ENCODE measurements at places on chromosomes 4 and X.

- DNase-seq, result no peak
These were observed 10.1 kb downstream of the REELD1 start for GRCh38 chr4:146224326-146224966.

DNA sequence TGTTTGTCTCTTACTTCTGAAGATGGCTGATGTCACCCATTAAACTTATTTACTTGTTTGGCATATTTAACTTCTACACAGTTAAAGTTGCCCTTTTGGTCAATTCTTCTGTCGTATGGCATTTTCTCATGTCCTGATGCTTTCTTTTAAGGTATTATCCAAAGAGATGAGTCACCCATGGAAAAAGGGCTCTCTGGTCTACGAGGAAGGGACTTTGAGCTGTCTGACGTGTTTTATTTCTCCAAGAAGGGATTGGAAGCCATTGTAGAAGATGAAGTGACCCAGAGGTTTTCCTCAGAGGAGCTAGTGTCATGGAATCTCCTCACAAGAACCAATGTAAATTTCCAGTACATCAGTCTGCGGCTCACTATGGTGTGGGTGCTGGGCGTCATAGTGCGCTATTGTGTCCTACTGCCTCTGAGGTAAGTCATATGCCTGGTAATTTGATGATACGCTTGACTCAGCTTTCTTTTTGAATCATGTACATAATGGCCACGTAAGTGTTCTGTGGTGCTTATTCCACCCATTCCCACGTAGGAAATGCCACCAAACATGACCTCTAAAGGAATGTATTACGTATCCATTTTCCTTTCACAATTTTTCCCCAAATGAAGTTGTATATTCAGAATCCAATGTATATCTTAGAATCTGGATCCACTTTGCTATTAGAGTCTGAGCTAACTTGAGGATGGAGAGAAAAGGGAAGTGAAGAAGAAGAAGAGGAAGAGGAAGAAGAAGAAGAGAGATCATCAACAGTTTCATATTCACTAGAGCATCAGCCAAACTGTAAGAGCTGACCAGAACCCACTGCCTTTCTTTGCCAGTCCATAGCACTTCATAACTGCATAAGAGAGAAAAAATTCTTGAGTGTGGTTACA lies 45.7 kb downstream of the GPAT3 start:
- DNase-seq, result no peak

DNA sequence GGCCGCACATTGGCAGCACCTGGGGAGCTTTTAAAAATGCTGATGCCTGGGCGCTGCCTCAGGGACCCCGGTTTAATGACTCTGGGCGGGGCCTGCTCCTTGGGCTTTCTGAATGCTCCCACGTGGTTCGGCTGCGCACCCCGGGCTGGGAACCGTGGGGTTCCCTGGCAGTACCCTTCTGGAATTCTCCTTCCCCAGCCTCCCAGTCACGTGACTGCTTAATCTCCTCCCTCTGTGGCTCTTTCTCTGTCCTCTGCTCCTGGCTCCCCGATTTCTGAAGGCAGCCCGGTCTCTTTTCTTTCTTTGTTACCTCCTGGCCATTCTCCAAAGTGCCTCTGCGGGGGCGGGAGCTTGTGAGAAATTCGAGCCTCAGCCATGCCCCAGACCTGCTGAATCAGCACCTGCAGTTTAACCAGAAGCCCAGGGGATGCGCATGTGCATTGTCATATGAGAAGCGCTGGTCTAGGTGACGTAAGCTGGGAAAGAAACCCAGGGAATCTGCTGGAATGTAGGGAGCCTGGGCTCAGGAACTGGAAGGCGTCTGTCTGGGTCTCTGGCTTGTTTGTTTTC lies 16.6 kb downstream of the CLCN4 start:
- DNase-seq, result no peak

GRCh38 chrX:31563792-31564191 lies 492.0 kb upstream of the FTHL17 start:
- no peak for DNase-seq

GRCh38 chr4:6272863-6273660 lies 3.4 kb downstream of the WFS1 start:
- DNase-seq, result no peak

- no peak for DNase-seq
These were observed 21.3 kb upstream of the SFRP2 start for GRCh38 chr4:153809916-153810810.

- no peak for DNase-seq
These were observed 207.3 kb upstream of the VEGFC start for GRCh38 chr4:176999935-177000543.

- no peak for DNase-seq
These were observed 10.3 kb upstream of the RAB40A start for GRCh38 chrX:103529550-103529949.

GRCh38 chrX:139091066-139091465 lies 379.5 kb upstream of the FGF13 start:
- no peak for DNase-seq

- DNase-seq, result no peak
These were observed 123.7 kb downstream of the AFF1 start for GRCh38 chr4:87058356-87059073.

GRCh38 chr4:53584658-53585057 lies 6.6 kb downstream of the LNX1 start:
- DNase-seq, result no peak

GRCh38 chr4:173188648-173189047 lies 20.0 kb downstream of the GALNT7 start:
- no peak for DNase-seq

DNA sequence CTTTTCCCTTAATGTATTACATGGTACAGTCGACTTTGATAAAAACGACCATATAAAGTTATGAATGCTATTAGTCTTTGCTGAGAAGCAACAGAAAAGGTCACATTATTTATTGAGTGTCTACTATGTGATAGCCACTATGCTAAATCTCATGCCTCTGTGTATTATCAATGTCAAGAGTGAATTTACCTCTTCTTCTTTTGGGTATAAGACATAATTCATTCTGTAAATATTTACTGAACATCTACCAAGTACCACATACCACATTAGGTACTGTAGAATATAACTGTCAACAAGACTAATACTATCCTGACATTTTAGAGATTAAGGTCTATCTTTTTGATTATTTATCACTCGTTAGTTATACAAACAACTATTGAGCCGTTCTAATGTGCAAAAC lies 268.7 kb upstream of the FTHL17 start:
- DNase-seq, result no peak

- DNase-seq, result no peak
These were observed 208.3 kb upstream of the JADE1 start for GRCh38 chr4:128600996-128601871.

DNA sequence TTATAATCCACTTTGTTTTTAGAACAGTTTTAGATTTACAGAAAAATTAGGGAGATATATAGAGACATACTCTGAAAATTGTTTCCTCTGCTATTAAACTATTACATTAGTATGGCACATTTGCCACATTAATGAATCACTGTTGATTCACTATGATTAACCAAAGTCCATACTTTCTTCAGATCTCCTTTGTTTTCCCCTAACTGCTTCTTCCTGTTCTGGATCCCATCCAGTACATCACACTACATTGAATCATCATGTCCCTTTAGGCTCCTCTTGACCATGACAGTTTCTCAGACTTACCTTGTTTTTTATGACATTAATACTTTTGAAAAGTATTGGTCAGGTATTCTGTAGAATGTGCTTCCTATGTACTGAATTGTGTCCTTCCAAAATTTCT lies 109.2 kb upstream of the EDNRA start:
- DNase-seq, result no peak

GRCh38 chr4:119080721-119081541 lies 54.7 kb upstream of the MYOZ2 start:
- DNase-seq, result no peak

DNA sequence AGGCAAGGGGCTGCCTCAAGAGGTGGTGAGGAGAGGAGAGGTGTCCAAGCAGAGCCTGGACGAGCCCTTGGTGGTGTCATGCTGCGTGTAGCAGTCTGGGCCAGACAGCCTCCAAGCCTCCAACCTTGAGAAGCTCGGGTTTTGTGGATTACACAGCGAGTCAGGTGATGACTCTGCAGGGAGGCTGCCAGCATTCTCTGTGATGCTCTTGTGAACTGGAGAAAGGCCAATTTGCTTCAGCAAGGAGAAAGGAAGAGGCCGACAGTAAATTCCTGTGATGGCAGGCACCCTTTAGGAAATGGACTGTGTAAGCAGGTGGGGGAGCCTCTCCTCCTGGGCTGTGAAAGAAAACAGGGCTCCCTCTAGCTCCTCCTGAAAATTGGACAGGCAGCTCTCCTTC lies 36.0 kb upstream of the CD99L2 start:
- no peak for DNase-seq

- no peak for DNase-seq
These were observed 37.2 kb upstream of the USP9X start for GRCh38 chrX:41047878-41048534.

GRCh38 chr4:121822796-121823504 lies 733 bp downstream of the CCNA2 start:
- no peak for DNase-seq

- DNase-seq, result no peak
These were observed 68.8 kb downstream of the FNIP2 start for GRCh38 chr4:158837527-158838141.

DNA sequence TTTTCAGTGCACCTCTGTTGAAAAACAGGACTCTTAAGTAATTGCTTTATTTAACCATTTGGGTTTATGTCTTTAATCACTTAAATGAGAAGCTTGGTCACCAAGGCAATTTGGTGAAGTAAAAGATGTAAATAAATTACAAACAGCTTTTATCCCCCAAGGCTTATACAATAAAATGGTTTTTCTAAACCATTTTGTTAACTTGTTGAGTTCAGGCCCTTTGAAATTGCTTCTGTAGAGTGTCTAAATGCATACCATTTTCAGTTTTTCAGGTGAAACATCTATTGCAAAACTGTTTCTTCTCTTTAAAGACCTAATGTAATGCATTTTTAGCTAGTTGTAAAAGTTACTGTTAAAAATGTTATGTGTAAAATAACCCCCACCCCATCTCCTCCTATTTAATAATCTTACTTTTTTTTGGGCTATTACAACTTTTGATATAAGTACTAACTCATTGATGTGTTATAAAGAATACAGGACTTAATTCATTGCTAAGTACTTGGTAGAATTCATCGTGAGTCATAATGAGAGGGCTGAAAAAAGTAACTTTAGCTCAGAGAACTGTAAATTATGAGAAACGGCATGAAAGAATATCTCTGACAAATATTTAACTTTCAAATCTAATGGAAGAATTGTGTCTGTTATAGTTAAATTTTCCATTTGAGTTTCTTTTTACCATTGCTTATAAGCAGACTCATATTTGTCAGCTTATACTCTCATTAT lies 4.5 kb downstream of the RAPGEF2 start:
- no peak for DNase-seq

- DNase-seq, result no peak
These were observed 346.3 kb upstream of the GALNT7 start for GRCh38 chr4:172822331-172822730.

DNA sequence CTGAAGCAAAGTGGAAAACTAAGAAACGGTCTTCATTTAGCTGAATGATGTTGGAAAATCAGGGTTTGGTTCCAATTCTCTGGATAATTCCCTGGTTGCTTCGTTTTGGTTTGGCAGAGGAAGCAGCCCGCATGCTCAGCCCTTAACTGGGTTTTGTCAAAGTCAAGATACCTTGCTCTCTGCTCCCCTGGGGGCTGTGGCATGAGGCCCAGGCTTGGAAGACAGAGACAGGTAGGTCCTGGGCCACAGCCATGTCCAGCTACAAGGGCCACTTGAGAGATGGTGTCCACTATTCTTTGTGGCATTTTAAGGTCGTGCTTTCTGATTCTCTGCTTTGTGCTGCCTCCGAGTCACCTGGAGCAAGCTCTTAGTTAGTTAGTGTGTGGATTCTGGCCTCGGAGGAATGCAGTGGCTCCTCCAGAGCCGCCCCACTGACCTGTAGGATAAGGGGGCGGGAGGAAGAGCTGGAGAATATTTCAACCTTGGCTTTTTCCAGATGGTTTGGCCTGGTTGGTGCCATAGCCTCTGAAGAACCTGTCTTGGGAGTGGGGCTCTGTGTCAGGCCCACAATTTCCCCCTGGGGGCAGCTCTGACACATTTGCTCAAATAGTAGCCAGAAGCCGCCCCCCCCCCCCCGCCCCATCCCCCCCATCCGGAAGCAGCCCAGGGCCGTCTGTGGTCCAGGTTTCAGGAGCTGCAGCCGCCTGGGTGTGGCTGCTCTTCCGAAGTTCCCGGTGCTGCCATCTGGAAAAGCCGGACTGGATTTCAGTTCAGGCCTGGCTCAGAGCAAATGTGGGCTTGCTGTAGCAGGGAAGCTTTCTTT lies 147.1 kb downstream of the NHS start:
- DNase-seq, result no peak

DNA sequence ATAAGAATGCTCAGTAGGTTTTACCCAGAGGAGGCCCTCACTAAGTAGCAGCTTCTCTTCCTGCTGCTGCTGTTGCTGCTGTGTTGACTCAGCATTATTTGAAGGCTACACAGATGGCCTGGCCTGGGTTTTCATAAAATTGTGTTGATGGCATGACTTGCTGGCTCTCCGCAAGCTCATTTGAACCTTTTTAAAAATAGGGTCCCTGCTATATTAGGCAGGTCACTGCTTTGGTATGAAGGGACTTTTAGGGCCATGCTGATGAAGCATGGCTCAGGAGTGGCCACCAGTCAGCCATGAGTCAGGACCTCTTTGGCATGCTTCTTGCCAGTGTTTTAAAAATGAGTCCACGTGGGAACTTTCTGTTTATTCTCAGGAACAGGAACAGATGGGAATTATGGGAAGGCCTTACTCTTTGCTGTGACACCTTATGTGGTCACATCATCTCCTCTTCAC lies 128.7 kb downstream of the MID1IP1 start:
- DNase-seq, result no peak

DNA sequence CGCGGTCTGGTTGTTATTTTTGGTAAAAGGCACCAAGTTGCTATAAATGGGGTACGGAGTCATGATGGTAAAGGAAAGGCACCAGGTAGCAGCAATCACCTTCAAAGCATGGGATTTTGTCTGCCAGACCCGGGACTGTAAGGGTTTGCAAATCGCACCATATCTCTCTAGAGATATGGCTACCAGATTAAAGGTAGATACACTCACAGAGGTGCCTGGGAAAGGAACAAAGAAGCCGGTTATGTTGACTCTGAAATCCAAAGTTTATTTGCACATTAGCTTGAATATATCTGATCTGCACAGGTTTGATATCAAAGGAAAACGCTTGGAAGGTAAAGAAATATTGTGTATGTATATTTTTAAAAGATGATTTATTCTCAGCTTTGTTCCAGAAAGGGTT lies 4.6 kb downstream of the CCKAR start:
- DNase-seq, result no peak

GRCh38 chrX:8969378-8969777 lies 64.5 kb downstream of the FAM9B start:
- no peak for DNase-seq

GRCh38 chr4:28702571-28702970 lies 1841.9 kb downstream of the STIM2 start:
- DNase-seq, result no peak

GRCh38 chrX:118198577-118198976 lies 82.0 kb upstream of the KLHL13 start:
- no peak for DNase-seq

DNA sequence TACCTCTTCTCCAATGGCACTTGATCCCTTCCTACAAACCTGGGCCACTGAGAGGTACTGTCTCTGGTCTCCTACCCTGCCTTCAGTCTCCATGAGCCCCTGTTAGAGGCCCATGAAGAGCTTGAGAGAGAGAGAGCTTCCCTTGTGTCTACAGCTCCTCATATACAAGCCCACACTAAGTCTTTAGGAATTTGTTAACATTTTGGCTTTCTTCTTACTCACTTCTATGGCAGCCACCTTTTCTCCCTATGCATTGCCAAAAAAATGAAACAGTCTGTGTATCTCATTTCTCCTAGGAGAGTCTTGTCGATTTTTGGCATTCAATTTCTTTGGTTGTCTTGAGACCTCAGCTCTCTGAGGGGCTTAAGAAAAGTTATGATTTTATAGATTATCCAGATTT lies 90.9 kb upstream of the LNX1 start:
- DNase-seq, result no peak

Data from bone marrow (tissue), 2 donors.